Stimulated activated CD4-positive, alpha-beta T cell treated with anti-CD3 and anti-CD28 coated beads, Interleukin-4, amount 100 ng/mL, for 48 hours (primary cell): ENCODE measurements at places on chromosomes 3 and 15.

- DNase-seq = no peak
Observed at GRCh38 chr15:46996359-46996758, 720.9 kb upstream of the SEMA6D start.

- no peak for DNase-seq
Observed at GRCh38 chr3:16056217-16056616, 118.3 kb upstream of the GALNT15 start.

- DNase-seq = no peak
Observed at GRCh38 chr3:102979191-102979590, 544.4 kb downstream of the ZPLD1 start.

- DNase-seq = no peak
Observed at GRCh38 chr3:56823984-56824703, 22.4 kb upstream of the ARHGEF3 start.

DNA sequence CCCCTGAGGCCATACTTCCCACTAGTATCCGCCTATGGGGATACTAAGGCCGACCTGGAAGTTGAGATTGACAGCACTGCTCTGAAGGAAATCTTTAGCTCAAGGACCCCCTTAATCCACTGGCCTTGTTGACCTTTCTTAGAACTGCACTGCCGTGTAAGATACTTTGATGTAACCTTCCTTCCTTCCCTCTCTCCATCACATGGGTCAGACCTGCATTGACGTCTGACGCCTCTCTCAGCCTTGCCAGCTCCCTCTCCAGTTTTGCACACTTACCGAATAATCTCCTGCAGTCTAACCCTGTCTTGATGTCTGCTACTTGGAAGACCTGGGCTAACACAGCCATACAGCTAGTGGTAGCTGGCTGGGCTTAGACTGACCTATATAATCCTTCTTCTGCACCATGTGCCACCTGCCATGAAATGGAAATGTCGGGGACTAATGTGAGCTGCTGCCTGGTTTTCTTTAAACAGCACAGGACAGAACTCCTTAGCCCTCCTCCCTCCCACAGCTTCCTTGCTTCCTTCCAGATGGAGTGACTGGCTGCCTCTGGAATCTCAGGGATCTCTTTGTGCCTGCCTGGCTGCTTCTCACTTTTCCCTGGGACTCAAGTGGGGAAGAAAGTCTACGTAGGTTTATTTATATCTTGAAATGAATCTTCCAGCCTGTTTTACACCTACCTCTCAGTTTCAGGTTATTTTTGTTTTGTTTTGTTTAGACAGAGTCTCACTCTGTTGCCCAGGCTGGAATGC, 39.2 kb upstream of the HERC1 start:
- DNase-seq = no peak

- DNase-seq = no peak
Observed at GRCh38 chr3:197021729-197022404, 7.8 kb downstream of the MELTF start.

DNA sequence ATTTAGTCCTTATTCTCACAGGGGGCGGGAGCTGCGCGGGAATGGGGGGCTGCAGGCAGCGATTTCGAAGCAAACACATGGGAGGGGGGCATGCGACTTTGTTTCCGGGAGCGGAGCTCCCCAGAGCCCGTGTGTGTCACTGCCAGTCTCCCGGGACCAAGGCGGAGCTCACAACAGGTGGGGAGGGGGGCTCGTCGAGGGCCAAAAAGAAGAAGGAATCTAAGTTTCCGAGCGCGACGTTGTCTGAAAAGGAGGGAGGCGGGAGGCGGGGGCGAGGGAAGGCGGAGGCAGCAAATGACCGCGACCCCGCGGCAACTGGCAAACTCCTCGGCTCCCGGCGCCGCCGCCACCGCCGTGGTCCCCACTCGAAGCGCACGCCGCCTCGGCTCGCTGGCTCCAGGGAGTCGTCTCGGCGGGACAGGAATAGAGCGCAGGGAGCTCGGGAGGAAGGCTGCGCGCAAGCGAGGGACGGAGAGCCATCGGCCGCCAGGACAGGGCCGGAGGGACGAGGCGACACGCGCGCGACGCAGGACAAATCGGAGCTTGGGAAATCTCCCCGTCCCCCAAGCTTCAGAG, 1.4 kb downstream of the FOXP1 start:
- DNase-seq = peak; percentile 54

GRCh38 chr3:111831840-111832239, 27.2 kb upstream of the PHLDB2 start:
- DNase-seq = no peak

DNA sequence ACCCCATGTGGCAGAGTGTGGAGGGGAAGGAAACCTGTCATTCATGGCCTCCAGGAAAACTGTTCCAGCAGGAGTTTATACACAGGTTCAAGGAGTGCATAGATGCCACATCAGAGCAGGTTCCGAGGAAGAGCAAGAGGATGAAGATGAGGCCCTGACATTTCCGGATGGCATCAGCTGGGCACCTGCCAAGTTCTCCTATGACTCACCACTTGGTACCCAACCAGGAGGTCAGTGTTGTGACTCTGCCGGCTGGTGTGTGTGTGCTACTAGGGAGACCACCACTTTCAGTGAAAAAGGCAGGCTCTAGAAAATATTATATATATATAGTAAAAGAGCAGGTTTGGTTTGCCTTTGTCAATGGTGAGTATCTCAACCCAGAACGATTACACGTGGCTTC, 69.3 kb downstream of the NTRK3 start:
- DNase-seq = no peak

- DNase-seq = no peak
Observed at GRCh38 chr15:30929982-30930381, 26.3 kb downstream of the FAN1 start.

DNA sequence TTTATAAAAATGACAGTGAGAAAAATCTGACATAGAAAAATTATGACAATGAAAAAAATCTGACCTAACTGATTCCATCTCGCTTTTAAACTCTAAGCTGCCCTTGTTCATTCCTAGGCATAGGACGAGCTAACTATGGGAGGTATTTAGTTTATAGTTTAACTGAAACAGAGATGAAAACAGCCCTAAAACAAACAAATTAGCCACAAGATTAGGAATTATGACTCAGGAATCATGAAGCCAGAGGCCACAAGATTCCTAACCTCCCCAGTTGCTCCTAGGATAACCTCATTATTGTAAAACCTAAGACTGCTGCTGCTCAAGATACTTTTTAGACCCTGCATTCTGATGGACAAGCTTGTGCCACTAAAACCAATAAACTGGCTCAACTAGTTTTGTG, 122.7 kb upstream of the MNS1 start:
- DNase-seq = no peak

DNA sequence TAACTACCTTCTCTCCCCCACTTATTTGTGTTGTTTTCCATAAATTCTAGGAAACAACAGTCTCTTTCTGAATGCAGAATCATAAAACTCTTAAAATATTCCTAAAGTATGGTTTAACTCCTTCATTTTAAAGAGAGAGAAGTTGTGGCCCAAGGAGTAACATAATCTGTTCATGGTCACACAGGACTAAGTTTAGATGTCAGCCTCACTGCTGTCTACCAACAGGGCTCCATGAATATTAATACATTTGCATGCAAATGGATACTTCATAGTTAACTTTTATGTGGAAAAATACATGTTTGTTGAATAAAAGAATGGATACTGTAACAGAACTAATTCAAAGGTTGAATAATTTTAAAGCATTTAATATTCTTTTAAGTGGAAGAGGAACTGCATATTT, 18.5 kb upstream of the IL1RAP start:
- no peak for DNase-seq

DNA sequence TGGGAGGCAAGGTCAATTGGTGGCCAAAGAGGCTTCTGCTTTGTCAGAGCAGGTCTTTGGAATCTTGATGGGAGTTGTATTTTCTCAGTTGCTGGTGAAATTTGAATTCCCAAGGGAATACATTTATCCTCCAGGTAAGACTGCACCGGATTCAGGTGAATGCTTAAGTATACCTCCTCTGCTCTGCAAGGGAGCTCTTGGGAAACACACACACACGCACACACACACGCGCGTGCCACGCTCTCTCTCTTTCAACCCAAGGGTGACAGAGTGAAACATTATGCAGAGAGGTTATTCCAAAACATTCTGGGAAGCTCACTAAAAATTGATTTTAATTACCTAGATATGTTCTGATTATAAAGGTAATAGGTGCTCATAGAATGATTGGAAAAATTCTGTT, 33.7 kb downstream of the ST6GAL1 start:
- no peak for DNase-seq

GRCh38 chr3:14473411-14473891, 66.7 kb downstream of the GRIP2 start:
- no peak for DNase-seq

DNA sequence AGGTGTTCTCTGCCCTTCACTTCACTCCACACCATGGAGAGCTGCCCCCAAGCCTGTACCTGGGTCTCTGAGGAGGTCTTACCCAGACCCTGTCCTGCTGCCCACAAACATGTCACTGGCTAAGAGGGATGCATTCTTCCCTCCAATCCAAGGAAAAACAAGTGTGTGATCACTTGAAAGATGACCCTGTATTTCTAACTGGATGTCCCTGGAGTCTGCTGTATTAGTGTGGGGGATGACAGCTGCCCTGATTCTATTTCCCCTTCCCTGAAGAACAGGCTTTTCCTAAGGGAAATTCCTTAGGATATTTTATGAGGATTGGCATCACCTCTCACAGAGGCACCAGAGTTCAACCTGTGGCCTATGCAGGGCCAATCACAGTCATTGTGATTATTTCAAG, 55.0 kb upstream of the GATA2 start:
- no peak for DNase-seq

GRCh38 chr3:30934208-30934550, 39.7 kb upstream of the GADL1 start:
- DNase-seq = no peak

GRCh38 chr3:89973156-89973555, 865.7 kb downstream of the EPHA3 start:
- DNase-seq = no peak

DNA sequence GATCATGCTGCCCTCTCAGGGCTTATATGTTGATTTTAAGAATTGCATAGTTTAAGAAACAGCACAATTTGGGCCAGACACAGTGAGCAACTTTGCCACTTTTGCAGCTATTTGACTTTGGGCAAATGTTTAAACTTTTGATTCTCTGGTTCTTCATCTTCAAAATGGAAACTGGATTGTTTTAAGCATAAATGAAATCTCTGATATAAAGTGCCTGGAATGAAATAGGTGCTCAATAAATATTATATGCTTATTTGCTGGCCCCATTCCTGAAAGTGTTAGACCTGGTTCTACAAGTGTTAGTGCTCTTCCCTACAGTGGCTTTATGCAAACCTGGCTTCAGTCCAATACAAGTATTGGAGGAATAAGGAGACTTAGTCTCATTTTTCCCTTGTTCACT, 33.1 kb upstream of the TSC22D2 start:
- DNase-seq = no peak

- no peak for DNase-seq
Observed at GRCh38 chr3:188978421-188979171, 193.2 kb upstream of the TPRG1 start.

- DNase-seq = no peak
Observed at GRCh38 chr15:78064544-78064943, 13.0 kb downstream of the TBC1D2B start.

DNA sequence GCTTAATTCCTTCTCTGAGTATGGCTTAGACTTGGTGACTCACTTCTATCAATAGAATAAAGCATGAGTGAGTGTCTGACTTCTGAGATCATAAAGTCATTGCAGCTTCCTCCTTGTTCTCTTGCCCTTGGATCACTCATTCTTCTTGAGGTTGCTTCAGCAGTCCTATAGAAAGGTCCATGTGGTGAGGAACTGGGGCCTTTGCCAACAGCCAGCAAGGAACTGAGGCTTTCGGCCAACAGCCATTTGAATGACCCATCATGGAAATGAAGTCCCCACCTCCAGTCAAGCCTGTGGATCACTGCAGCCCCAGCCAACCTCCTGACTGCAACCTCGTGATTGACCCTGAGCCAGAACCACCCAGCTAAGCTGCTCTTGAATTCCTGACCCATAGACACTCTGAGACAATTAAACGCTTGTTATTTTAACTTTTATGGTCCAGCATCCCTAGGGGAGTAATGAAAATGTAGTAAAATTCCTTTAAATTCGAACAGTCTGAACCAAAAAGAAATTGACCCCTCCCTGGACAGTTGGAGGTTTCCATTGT, 84.5 kb downstream of the WDR76 start:
- no peak for DNase-seq

GRCh38 chr3:26681632-26682031, 59.1 kb downstream of the LRRC3B start:
- DNase-seq = no peak

GRCh38 chr3:99607151-99607550, 31.2 kb upstream of the COL8A1 start:
- no peak for DNase-seq

DNA sequence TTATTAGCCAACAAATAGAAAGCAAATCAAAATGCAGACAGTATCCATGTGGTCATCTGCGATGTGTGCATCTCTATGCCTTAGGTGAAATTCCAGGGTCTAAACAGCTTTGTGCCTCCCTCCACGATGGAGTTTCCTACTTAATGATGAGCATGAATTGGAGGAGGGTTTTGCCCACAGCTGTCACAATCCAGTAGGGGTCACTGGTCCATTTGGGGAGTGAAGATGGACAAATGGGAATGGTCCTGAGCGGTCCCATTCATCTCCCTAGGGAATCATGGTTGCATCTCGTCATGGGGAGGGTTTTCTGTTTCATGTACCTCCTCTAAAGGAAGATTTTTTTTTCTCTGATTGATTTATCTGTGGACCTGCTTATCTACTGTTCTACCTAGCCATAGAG, 358.0 kb downstream of the PTPRG start:
- DNase-seq = no peak
